ENCODE measurements at places on chromosomes 7 and 10.

- no peak for DNase-seq
Observed at GRCh38 chr7:29314148-29314547, 119.6 kb downstream of the CHN2 start.

DNA sequence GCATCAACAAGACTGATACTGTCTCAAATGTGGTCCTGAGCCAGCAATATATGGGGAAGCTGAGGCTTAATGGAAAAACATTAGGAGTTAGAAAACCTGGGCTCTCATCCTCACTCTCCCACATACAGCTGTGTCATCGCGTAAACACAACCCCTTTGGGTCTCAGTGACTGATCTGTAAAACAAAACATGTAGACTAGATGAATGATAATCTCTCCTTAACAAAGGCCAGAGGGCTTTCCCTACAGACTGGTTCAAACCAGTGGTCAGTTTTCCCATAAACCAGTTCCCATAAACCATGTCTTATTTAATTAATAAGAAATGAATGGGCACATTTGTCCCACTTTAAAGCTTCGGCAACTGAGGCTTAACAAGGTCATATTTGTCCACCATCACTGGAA lies 48.1 kb downstream of the OSBPL3 start:
- no peak for DNase-seq

DNA sequence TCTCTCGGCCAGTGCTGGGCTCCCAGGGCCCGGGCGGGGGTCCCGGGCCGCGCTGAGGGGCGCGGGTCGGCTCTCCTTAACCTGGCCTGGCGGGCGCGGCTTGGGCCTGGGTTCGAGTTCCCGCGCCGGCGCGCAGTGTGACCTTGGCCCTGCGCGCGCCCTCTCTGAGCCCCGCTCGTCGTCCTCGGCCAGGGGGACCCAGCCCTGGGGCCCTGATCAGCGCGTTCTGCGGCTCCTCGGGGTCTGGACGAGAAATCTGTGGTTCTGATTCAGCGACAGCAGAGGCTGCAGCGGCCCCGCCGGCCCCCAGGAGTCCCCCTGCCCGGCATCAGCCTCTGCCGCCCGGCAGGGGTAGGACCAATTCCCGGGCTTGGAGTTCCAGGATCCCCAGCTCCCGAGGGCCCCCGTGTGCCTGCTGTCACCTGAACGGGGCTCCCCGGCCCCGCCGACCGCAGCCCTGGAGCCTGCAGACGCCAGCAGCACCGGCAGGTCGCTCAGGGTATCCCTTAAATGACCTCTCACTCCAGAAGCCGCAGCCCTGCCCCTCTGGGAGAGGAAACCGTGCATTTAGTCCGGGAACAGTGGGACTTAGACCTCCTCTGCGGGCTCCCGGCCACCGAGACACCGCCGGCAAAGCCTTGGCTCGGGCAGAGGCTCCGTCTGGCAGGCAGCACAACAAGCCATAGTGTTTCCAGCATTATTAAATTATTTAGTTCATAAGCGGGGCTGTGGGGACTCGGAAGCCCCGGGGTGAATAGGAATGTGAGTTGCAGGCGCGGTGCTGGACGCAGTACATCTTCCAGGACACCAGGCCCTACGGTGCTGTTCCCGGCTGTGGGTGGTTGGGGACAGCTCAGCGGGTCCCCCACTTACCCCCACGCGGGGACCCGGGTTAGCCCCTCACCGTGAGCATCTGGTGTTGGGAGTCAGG lies 572 bp downstream of the CHST12 start:
- DNase-seq: peak; percentile 9

GRCh38 chr7:41536873-41537665 lies 165.8 kb downstream of the INHBA start:
- DNase-seq: no peak

- no peak for DNase-seq
Observed at GRCh38 chr10:3404381-3404780, 231.8 kb upstream of the PITRM1 start.

- no peak for DNase-seq
Observed at GRCh38 chr10:88793712-88794299, 8.7 kb upstream of the LIPM start.

DNA sequence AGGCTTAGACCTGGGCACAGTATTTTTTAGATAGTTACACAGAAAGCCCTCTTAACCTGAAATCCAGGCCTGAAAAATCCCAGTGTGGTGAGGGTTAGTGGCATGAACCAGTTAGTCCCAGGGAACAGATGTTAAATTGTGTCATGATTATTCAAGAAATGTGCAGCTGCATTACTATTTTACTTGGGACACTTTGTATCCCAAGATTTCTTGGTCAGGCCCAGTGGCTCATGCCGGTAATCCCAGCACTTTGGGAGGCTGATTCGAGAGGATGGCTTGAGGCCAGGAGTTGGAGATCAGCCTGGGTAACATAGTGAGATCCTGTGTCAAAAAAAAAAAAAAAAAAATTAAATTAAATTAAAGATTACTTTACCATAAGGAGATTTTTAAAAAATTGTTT lies 36.0 kb upstream of the OTUD1 start:
- no peak for DNase-seq

DNA sequence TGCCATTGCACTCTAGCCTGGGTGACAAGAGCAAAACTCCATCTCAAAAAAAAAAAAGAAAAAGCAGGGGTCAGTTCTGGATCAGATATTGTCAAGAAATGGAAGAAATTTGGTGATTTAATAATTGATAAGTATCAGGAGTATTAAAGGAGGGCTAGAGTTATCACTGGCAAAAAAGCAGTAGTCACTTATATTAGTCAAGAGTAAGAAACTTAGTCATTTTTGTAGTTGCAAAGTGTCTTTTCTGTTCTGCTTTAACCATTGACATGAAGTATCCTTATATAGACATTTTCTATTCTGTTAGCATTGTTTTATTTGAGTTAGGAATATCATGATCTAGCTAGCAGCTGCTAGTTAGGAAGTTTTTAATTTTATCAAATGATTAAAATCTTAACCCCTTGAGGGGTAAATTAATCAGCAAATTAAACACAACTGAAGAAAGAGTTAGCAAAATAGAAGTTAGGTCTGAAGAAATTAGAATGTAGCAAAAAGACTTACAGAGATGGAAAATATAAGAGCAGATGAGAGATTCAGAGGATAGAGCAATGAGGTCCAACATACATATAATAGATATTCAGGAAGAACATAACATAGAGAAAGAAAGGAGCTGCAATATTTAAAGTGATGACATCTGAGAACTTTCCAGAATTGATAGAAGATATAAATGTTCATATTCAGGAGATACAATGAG lies 7.3 kb upstream of the CCDC6 start:
- no peak for DNase-seq

- DNase-seq: no peak
Observed at GRCh38 chr10:15814565-15814964, 45.7 kb downstream of the MINDY3 start.

- no peak for DNase-seq
Observed at GRCh38 chr10:101694674-101695403, at the start of gene FBXW4. Gene FBXW4 (minus strand): TSS chr10:101695170. CDS start chr10:101695105, 65 bp downstream.

DNA sequence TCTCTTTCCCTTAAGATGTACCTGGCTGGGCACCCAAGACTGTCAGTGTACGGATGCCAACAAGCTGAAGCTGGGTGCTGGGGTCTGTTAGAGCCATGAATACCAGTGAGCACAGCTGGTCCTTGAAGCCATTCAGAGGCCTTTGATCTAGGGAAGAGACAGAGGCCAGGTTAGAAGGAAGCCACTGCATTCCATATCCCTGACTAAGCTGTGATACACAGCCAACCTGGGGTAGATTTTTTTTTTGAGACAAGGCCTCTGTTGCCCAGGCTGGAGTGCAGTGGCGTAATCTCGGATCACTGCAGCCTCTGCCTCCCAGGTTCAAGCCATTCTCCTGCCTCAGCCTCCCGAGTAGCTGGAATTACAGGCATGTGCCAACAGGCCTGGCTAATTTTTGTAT lies 20.8 kb downstream of the ZDHHC16 start:
- no peak for DNase-seq

GRCh38 chr10:131452926-131453720 lies 141.6 kb upstream of the TCERG1L start:
- no peak for DNase-seq

DNA sequence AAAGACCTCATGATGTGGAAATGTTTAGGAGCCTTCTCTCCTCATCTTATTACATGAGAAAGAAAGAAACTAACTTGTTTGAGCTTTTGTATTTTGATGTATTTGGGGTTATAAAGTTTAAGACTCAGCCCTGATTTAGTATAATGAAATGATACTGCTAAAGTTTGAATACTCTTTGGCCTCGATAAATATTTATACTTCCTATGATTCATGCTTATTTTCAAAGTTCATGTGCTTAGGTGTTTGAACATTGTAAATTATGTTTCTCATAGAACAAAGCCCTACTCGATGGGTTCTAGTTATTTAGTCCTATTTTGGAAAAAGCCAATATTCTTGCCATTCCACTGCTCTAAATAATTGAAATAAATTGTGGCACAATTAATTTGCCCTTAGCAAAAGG lies 303.2 kb downstream of the ZWINT start:
- no peak for DNase-seq

DNA sequence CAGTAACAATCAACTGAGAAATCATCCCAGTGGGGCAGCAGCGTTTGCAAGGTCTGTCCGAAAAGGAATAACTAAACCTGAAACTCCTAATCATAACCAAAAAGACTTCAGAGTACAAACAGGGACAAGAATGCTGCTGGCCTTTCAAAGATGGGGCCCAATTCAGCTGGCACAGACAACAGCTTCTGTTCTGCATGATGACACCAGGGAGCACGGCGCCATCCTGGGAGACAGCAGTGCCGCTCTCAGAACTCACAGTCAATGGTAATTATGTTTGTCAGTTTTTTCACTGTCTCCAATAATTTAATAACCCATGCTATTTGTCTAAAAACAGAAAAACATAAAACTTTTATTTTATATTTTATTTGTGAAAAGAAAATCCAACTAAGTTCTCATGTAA lies 90.0 kb downstream of the LARP4B start:
- no peak for DNase-seq

DNA sequence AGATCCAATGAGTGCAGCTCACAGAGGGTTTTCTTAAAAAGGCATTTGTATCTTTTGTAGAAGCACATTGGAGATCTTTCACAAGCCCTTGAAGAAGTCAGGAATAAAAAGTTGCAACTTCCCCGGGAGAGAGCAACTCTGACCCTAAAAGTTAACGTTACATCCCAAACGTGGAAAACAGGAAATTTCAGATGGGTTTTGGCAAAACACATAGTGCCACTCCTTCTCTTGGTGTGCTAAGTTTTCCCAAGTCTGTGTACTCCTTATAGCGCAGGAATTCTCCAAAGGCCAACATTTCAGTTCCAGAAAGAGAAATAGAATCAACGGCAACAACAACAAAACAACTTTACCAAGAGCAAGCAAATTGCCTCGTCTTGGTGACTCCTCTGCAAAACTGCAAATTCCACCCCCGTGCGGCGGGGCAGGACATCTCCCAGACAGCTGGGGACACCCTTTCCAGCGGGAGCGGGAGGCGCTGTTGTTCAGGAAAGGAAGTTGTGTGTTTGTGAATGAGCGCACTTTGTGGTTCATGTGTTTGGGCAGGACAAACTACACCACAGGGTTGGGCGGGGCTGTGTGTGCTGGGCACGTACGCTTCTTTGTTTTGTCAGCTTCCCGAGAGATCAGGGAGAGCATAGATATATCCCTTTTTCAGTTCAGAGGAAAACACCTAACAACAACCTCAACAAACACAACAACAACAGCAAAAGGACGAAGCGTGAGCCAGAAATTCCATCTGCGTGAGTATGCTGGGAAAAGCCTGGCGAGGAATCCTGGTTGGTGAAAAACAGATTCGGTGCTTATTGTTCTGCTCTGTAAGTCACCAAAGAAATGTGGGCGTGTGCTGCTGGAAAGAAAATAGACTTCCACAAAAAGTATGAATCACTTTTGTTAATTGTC lies 294.7 kb upstream of the PITRM1 start:
- peak; percentile 94 for DNase-seq

GRCh38 chr10:16976803-16977202 lies 152.8 kb downstream of the CUBN start:
- DNase-seq: no peak

DNA sequence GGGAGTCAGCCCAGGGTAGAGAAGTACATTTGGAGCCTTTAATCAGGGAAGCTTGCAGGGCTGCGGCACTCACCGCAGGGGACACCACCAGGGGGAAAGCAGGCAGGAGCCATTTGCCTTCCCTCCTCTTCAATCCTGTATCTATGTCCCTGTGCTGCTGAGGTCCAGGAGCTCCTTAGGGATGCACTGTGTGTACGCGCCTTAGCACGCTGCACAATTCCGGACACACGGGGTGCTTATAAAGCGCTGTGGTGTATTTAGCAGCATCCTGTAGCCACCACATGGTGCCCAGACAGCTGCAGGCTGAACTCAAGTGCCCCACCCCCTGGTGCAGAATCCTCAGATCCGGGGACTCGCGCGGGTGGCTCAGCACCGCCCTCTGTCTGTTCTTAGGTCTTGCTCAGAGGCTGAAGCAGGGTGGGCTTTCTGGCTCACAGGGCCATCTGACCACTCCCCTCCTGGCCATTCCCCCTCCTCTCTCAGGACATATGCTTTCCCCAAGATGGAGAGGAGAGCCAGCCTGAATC lies 421.4 kb downstream of the SDK1 start:
- DNase-seq: peak; percentile 33
